ENCODE measurements at places on chromosomes 5 and 9.

- no peak for DNase-seq
Measured at GRCh38 chr5:7426284-7426683, 30.3 kb downstream of the ADCY2 start.

DNA sequence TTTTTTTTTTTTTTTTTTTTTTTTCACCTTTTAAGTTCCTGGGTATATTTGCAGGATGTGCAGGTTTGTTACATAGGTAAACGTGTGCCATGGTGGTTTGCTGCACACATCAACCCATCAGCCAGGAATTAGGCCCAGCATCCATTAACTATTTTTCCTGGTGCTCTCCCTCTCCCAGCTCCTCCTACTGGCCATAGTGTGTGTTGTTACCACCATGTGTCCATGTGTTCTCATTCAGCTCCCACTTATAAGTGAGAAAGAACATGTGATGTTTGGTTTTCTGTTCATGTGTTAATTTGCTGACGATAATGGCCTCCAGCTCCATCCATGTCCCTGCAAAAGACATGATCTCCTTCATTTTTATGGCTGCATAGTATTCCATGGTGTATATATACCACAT is 350.5 kb downstream of the MAN2A1 start:
- peak; percentile 18 for DNase-seq

- DNase-seq: no peak
Measured at GRCh38 chr9:82254646-82255367, 266.2 kb downstream of the SPATA31D1 start.

DNA sequence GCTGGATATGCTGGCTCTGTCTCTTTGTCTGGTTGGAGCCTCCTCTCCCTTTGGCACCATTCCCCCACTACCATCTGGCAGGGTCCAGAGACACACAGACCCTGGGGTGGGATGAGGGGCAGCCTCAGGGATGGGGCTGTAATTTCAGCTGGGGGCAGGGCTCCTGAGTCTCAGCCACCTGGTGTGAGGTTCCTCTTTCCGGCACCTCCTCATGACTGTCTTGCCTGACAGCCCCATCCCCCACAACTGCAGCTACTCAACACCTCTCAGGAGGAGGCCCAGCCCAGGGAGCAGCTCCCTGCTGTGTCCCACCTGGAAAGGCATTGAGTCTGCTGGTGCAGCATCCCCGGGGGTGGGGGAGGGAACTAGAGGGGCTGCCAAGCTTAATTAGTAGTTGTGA is 11.7 kb upstream of the RPS14 start:
- no peak for DNase-seq

- no peak for DNase-seq
Measured at GRCh38 chr5:7882926-7883325, 14.0 kb downstream of the MTRR start.

DNA sequence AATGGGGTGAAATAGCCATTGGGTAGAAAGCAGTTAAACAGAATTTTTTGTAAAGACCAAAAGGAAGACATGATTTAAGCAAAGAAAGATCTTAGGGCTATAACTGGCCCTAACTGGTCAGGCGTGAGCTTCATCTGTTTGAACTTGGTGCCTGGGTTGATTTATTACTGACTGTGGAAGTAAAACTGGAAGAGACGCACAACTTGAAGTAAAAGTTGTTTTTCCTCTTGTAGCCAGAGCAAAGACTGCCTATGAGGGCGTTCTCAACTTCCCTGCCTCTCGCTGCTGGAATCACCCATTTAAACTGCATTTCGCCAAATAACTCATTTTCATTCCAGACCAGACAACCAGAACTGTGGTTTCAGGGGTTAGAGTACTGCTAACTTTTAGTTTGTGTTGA is 1.5 kb downstream of the THBS4 start:
- DNase-seq: no peak

DNA sequence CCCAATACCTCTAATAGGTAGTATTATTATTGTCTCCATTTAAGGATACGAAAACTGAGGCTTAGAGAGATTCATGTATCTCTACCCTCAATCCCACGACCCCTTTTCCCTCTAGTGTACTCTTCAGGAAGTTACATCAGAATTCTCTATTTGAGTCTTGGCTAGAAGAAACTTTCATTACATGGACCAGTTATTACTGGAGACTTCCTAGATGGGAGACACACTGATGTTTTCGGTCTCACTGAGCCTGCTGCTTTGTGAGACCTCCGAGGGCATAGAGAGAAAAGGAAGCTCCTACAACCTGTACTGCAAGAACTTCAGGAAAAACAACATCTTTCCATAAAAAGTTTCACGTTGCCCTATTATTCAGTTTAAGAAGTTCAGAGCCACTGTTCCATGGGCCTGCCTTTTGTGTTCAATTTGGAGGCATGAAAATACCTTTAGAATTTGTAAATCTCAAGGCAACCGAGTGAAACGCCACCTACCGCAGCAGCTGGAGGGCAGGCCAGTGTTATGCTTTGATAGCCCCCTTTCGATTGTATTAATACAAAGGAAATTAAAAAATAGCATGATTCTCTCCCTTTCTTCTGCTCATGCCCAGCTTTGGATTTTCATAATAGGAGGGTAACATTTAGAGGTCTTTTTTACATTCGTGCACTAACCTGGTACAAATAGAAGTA is 223.3 kb downstream of the EBF1 start:
- no peak for DNase-seq

DNA sequence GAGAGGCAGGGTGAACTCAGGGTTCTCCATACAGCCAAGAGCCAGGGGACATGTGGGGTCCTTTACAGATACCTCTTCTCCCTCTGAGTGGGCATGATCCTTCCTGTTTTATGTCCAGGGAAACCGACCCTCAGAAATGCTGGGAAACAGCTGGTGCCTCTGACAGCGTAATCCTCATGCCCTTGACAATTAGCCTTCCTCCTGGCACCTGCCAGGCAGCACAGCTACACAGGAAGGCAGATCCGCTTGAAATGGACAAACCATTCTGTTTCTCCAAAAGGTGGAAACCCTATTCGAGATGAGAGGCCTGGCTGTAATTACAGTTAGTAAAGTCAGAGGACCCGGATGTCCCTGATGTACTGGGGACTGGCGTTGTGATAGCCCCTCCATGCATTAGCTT is 7.2 kb downstream of the ERGIC1 start:
- DNase-seq: no peak

GRCh38 chr9:134918646-134919045 is 934 bp upstream of the FCN1 start:
- no peak for DNase-seq

- DNase-seq: no peak
Measured at GRCh38 chr9:121282277-121283079, 14.5 kb downstream of the GSN start.

DNA sequence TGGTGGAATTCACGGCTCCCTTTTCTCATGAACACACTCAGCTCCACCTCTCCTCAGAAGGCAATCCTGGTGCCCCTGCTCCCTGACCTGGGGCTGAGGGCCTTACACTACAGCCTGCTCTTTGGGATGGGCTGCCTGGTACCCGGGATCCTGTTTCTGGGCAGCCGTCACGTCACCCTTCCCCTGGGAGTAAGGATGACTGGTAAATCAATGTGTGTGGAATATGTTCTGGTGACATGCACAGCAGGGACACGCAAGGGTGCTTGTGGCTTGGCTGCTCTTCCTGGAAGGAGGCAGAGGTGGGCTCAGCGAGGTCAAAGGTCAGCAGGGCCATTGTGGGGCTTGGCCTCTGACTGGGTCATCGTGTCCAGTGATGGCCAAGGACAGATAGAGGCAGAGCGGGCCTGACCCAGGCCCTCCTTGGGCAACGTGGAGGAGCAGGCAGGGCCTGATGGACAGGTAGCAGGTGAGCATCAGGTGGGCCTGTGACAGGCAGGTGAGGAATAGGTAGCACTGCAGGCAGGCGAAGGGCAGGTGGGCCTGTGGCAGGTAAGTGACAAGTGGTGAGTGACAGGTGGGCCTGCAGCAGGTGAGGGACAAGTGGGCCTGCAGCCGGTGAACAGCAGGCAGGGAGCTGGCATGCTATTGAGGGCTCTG is 399.4 kb upstream of the IRX4 start:
- DNase-seq: no peak

GRCh38 chr9:84759300-84759750 is 89.8 kb downstream of the NTRK2 start:
- DNase-seq: peak; percentile 91

GRCh38 chr5:180377556-180378197 is 24.5 kb upstream of the GFPT2 start:
- DNase-seq: no peak

DNA sequence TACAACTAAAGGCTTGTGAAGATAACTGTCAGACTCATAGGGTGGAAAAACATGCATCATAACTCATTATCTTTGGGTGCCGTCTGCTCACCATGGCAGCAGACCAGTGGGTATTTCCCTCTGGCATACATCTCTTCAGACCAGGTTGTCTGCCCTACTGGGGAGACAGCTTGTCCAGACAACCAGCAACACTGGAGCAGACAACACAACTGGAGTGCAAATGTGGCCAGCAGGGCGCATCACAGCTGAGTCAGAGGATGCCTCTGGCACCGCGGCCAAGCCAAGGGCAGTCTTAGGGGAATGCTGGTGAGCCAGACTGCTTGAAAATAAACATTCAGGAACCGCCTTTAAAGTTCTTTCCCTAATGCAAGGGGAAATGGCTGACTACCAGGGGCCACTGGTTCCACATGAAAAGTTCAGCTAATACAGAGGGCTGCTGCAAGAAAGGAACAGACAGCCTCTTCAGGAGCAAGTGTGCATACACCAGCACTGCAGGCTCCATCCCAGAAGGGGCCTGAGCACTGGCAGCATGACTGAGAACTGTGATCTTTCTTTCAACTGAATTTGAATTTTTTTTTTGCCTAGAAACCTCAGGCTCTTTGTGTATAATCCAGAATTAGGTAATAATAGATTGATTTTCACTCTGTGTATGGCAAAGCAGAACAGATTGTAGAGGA is 77.3 kb downstream of the MAMDC2 start:
- DNase-seq: peak; percentile 93

- DNase-seq: no peak
Measured at GRCh38 chr5:170760113-170760512, 23.4 kb upstream of the GABRP start.

DNA sequence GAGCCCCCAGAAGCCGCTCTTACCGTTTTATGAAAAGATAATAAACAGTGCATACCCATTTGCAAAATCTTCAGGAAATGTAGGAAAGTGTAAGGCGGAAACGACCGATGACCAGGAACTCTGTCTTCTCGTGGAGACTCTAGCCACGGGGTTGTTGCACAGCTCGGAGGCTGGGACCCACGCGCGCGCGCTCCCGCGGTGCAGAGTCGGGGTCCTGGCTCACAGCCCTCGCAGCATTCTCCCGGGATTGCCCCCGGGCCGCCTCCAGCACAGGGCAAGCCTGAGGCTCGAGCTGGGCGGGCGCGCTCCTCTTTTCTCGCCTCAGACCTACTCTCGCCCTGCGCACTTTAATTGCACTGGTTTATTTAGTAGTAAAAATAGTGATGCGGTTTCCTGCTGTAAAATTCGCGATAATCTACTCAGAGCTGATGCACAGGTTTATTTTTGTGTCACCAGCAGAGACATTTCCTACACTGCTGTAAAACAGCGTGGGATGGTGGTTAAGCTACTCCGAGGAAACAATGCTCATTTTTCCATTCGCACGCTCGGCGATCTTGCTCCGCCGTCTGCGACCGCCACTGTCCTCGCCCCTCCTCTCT is 15.5 kb downstream of the TRIM7 start:
- DNase-seq: peak; percentile 29

DNA sequence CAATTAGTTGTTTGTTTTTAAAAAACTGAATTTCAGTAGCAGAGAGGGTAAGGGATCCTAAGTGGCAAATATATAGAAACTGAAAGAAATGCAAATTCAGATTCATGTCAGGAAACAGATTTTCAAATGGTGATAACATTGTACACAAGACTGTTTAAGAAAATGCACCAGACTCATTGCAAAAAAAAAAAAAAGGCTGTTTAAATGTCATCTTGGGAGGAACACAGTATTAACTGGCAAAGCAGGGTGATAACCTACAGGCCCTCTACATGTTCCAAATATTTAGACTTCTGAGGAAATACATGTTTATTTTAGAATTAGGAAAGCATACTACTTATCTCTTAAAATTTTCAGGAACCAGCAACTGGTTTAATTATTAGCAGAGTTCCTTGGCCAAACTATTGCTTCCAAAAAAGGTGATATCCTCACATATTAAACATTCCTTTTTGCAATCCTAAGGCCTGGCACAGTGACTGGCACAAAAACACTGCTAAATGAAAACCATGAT is 114.5 kb downstream of the TSSK1B start:
- DNase-seq: no peak

DNA sequence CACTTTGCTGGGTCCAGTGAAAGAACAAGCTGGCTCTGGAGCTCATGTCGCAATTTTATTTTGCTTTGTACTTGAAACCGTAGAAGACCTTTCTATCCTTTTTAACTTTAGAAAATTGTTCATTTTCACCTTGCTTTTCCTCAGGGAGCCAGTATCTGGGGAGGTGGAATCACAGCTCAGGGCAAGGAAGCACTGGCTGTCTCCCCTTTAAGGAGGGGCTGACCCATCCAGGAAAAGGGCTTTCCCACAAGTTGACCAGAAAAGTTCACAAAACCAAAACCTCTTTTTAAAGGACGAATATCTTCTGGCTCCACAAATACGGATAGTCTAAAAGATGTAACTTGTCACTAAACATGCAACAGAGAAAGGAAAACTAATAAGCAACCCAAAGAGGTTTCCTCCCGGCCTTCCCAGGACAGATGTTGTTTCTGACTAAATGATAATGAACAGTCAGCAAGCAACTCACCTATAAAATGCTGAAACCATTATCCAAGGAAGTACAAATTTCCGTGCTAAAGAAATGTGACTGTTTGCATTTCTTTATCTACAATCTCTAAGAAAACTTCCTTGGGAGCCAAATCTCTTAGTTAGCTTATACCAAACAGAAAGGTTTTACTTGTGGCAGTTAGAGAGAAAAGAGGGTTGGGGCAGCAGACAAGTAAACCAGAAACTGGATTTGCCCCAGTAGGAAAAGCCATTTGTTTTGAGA is 278.2 kb downstream of the PLK2 start:
- DNase-seq: no peak

GRCh38 chr5:62795926-62796325 is 217.3 kb downstream of the LRRC70 start:
- no peak for DNase-seq

GRCh38 chr5:154995679-154996078 is 17.9 kb upstream of the KIF4B start:
- DNase-seq: no peak

GRCh38 chr5:68780299-68780955 is 313.4 kb upstream of the SLC30A5 start:
- peak; percentile 2 for DNase-seq

DNA sequence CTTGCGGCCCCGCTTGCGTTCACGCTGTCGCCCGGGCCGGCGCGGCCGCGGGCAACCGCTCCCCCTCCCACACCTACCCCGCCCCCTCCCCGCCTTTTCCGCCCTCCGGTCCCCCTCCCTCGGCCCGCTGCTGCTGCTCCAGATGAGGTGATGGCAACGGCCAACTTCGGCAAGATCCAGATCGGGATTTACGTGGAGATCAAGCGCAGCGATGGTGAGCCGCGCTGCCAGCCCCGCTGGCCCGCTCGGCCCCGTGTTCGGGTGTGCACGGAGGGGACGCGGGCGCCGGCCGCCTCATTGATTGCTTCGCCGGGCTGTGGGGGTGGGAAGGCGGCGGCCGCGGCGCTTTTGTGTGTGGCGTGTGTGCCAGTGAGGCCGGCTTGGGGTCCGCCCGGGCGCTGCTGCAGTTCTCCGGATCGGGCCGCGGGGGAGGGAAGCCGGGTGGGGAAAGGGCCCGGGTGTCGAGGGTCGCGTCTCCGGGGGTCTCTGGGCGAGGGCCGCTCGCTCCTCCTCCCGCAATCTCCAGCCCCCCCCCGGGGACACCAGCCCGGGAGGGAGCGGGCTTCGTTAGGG is 403 bp downstream of the KIF2A start:
- DNase-seq: no peak

GRCh38 chr5:14199902-14200301 is 56.8 kb downstream of the TRIO start:
- no peak for DNase-seq

GRCh38 chr5:80466669-80467485 is 21.0 kb upstream of the FAM151B start:
- DNase-seq: peak; percentile 77
